ENCODE measurements at places on chromosomes 7 and 10.

DNA sequence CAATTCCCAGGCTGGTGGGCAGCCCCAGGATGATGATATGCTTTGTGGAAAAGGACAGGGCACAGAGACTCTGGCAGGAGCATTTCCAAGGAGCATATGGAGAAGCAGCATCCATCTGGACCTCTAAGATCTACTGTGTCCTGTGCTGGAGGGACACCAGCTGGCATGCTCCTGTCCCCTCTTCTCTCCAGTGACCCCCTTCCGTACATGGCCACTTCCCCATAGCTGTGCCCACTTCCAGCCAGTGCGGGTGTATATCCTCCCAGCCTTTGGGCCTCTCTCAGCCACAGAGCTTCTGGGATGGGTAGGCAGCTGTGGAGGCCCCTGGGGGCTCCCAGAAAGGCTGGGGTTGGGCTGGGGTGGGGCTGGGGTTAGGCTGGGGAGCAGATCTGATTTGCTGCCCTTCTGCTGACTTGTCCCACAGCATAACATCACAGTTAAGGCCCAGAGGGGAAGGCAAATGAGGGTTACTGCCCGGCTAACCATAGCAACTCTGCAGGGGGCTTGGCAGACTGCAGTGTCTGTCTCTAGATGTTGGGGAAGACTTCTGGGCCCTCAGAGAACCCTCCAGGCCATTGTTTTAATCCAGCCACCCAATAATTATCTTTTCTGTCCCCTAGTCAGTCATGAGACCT, 6.3 kb downstream of the NPFFR1 start:
- DNase-seq, result no peak

DNA sequence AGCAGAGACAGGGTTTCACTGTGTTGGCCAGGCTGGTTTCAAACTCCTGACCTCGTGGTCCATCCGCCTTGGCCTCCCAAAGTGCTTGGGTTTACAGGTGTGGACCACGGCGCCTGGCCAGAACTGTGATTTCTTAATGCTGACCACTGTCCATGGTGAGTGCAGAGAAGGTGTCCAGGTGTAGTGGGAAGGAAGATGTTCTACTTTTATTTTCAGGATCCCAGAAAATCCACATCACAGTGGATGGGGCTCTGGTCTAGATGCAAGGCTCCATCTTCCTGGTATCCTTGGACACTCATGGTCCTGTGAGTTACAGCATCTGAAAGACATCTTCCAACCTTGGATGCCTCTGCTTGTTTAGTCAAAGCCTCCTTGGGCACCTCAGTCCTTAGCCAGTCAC, 92.7 kb downstream of the CCDC3 start:
- DNase-seq, result no peak

- DNase-seq, result no peak
These were observed 2.0 kb downstream of the FBXL15 start for GRCh38 chr10:102422545-102423129.

- DNase-seq, result no peak
These were observed 60.4 kb upstream of the ADO start for GRCh38 chr10:62744136-62744535.

Measured in stimulated activated CD8-positive, alpha-beta memory T cell treated with anti-CD3 and anti-CD28 coated beads, Interleukin-2, amount 100 ng/mL, for 48 hours (primary cell).